ENCODE measurements at places on chromosomes 11 and 22. TPM values are rescaled to one million over a fixed set of nuclear protein-coding genes. Genes with fewer than 3 reads are reported as not detected.

Gene NTM
- total RNA-seq = not detected

Gene OR8G5
- total RNA-seq = not detected

Gene SLC43A1
- 3.2 TPM for total RNA-seq

Gene VPREB1
- not detected for total RNA-seq

Gene MMP8
- not detected for total RNA-seq

Gene SAC3D1
- 57.4 TPM for total RNA-seq

Gene OR1S2
- total RNA-seq = not detected

Data from A549 treated with CORT108297 at 1 μM for 4 hours (cell line).